NCI-H187 (cell line): ENCODE measurements at places on chromosomes 7 and 10.

GRCh38 chr7:132207211-132207610 lies 369.1 kb downstream of the PLXNA4 start:
- DNase-seq: no peak

DNA sequence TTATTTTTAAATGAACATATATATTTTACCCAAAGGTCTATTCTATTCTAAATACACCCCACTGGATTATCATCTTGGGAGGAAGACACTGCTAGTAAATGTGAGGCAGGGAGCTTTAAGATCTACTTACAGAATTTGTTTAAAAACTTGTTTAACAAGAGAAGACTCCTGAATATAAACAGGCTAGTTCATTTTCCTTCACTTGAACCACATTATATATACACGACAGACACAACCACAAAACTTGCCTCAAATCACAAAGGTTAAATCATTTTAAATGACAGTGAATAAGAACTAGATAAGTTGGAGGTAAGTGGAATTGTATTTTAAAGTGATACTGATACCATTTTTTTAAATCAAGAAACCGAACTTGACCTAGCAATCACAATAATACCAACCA lies 109.2 kb downstream of the ATE1 start:
- DNase-seq: no peak

DNA sequence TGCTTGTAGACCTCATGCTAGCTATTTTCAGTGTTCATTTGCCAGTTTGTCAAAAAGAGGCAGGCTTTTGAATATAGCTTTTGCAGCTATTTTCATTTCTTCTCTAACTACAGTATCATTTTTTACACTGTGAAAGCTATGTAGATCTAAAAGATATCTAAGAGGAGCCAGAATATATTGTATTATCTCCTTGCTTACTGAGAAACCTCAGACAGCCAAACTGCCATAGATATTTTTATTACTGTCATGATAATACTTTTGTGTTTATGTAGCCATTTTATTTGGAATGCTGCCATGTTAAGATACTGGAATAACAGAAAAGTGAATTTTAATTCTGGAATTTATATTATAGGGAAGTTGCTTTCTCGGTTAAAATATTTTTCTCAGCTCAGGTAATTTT lies 37.2 kb downstream of the ANKIB1 start:
- DNase-seq: no peak

GRCh38 chr10:1559311-1559710 lies 178.0 kb downstream of the ADARB2 start:
- DNase-seq: no peak

DNA sequence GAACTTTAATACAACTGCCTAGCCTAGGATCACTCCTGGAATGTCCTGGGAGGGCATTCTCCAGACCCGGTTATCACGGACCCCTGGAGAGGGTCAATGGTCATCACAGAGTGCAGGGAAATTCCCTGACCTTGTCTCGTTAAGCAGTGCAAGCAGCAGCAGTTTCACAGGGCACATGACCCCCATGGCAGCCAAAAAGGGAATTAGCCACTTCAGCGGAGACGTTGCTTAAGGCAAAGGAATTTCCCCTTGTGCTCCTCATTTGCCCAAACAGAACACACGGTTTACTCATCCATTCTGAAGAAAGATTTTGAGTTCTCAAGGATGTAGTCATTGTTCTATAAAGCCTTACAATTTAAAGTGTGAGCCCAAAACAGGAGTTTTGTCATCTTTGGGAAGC lies 260.3 kb downstream of the SNX13 start:
- no peak for DNase-seq

GRCh38 chr7:15292138-15292537 lies 269.7 kb downstream of the AGMO start:
- DNase-seq: no peak

DNA sequence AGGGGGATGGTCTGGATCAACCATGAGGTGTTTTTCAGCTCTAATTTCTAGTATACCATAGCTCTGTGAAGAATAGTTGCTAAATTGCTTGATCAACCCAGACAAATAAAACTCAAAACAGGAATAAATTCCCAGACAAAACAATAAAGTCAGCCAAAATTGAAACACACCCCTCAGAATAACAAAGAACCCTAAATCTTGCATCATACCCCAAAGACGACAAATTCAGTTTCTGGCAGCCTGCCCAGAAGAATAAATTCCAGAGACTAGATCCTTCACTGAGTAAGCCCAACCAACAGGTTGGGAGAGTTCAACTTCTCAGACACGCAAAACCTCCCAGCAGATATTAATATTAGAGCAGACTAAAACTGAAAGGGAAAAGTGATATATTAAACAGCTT lies 11.2 kb upstream of the SEM1 start:
- no peak for DNase-seq

DNA sequence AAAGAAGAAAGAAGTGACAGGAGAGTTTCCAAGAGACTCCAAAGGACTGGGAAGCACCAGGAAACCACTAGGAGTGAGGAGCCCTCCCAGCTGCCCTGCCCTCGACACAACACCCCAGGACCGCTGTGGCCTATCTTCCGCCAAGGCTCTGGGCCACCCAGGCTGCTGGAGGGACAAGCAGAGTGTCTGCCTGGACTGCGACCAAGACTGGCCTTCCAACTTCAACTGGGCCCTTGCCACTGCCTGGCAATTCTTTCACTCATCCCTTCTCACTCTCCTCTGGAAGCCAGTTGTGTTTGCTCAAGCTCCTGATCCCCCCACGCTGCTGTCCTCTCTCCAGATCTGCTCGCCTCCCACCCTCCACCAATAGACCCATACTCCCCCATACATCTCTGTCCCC lies 10.2 kb downstream of the KIAA1549 start:
- DNase-seq: no peak

- no peak for DNase-seq
These were observed 100.3 kb downstream of the MTPAP start for GRCh38 chr10:30248728-30249127.

DNA sequence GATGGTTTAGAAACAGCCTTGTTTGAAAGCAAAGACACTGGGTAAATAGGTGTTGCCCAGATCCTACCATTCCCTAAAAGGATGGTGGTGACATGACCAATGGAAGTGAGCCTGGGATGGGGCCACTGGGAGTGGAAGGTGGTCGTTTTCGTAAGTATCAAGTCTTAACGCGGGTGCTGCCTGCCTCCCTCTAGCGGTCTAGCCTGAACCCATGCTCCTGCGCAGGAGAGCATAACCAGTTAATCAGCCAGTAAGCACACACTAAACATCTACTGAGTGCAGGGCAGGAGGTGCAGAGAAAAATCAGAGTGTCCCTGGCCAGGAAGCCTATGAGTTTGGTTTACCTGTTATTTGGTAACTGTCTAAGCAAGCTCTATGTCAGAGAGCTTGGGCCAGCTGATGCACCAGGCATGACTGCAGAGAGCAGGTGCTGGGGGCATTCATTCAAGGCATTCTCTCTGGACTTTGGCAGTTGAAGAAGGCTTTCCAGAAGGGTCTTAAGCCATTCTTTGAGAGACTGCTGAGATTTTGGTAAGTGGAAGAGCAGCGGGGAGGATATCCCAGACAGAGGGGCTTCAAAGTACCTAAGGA lies 930 bp downstream of the GARIN1A start:
- DNase-seq: no peak

- DNase-seq: no peak
These were observed 2.4 kb downstream of the UROS start for GRCh38 chr10:125820701-125821100.

DNA sequence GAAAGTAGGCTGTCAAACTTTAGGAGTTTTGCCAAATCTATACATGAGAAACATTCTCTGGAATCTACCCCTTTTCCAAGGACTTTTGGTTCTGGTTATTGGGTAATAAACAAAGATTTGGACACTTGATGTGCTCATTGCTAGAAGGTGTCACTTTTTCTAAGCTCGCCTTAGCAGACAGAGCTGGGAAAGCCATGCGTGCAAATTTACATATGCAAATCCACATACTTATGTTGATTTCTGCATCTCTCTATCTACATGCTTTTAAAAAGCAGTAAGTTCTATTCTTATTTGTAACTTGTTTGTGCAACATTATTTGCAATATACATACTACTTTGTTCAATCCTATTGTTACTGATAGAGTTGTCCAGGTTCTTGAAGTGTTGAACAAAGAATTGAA lies 22.5 kb upstream of the GIMAP6 start:
- DNase-seq: no peak

GRCh38 chr7:137791930-137792329 lies 54.8 kb downstream of the DGKI start:
- no peak for DNase-seq

DNA sequence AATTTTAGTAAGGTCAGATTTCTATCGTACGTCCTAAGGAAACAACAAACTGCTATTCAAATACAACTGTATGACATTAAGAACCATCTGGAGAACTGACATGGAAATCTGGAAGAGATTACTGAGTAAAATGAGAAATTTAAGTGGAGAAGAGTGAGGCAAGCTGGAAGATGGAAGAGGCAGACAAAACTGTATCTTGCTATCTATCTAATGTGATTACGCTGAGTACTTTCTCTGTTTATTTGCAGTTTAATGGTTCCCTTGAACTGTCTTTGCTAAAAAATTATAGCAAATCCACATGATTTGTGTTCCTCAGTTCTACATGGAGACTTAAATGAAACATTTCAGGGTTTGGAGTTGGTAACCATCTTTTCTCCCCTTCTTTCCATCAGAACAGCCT lies 927.1 kb upstream of the MBL2 start:
- no peak for DNase-seq

DNA sequence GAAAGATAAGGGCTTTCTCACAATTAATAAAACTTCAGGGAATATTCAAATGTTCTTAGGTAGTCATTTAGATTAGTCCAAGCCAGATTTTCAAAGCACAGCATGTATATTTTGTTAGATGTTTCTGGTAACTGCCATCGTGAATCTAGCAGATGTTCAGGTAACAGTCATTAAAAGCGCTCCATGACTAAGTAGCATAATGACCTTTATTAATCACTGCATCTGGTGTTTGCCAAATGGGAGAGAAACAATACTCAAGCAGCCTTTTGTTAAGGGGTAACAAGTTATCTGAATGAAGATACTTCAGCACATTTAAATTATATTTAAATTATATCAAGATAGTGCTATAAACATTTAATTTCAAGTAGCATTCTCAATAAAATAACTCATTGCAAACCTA lies 47.5 kb downstream of the USP6NL start:
- DNase-seq: no peak

GRCh38 chr7:126667742-126668366 lies 584.9 kb downstream of the GRM8 start:
- DNase-seq: no peak

DNA sequence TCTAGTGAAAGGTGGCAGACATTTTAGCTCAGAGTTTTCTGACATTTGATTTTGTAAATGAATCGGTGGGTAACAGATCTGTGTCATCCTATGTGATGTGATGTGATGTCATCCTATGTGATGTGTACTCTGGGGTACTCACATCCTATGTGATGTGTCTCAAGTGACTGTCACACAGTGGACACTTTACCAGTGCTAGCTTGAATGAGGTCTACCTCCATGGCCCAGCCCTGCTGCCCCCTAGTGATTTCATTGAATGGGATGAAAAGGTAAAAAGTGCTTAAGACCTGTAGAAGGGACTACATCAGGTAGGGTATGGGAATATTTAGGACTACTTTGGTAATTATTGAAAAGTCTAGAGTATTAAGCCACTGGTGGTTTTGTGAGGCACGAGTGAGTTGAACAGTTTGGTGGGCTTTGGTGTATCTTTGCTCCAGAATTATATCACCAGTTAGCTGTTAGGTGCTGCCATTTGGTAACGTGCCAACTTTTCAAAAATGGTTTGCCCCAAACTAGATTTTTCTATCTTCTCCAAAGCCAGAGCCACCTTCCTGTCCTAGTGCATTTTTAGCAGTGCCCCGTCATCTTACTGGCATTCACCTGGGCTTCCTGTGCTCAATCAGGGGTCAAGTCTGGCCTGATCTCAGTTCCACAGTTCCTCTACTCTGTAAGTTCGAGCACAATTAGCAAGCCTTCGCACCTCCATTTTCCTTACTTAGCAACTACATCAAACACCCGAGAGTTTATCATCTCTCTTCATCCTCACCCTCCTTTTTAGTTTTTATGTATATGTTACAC lies 9.7 kb downstream of the EIF4H start:
- DNase-seq: no peak

GRCh38 chr10:32795598-32796183 lies 162.3 kb downstream of the ITGB1 start:
- no peak for DNase-seq

DNA sequence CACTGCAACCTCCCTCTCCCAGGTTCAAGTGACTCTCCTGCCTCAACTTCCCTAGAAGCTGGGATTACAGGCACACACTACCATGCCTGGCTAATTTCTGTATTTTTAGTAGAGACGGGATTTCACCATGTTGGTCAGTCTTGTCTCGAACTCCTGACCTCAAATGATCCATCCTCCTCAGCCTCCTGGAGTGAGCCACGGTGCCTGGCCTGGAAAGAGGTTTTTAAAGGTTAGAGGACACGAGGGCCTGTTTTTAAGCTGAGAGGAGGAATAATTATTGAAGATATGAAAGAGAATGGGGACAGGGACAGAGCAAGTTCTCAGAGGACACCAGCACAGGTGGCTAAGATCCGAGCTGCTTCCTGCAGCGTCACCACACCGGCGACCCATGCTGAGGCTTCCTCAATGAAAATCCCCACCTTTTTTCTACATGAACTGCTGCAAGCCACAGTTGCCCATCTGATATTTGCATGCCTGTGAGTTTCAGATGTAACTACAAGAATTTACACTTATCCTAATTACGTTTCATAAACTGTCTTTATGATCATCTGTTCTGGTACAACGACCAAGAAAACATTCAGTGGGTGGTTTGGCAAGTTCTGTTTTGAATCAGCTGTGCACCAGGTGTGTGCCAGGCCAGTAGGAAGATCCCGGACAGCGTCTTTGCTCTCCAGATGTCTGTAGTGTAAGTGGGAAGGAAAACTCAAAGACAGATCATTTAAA lies 76.0 kb downstream of the HIP1 start:
- no peak for DNase-seq

DNA sequence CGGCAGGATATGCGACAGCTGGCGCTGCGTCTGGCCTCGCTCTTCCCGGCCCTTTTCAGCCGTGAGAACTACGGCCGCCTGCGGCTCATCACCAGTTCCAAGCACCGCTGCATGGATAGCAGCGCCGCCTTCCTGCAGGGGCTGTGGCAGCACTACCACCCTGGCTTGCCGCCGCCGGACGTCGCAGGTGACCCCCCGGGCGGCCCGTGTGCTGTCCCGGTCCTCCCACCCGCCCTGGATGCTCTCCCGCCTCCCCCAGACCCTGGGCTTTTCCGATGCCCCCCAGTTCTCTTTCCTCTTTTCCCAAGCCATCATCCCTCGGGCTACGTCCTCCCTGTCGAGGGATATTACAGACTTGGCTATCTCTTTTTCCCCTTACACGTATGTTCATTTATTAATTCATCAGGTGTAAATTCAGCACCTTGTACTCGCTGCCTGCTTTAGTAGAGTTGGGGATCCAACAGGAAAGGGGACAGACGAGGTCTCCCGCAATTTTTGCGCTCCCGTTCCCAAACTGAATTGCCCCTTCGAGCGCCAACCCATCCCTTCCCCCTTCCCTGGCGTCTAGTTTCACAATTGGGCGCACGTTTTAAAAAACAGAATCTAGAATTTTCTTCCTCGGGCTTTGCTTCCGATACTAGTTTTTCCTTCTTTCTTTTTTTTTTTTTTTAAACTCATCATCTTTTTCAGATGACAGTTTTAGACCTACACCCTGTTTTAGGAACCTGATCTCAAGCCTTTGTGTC lies 846 bp downstream of the MINPP1 start:
- no peak for DNase-seq
